ENCODE measurements at places on chromosomes 2 and 18. TPM values are rescaled to one million over a fixed set of nuclear protein-coding genes. Genes with fewer than 3 reads are reported as not detected.

PRKAG3 gene
- not detected for polyA plus RNA-seq

NEU4 gene
- polyA plus RNA-seq, result not detected

PTH2R gene
- not detected for polyA plus RNA-seq

EDAR gene
- not detected for polyA plus RNA-seq

PSD4 gene
- polyA plus RNA-seq, result 19.9 TPM
